Activated T-cell treated with anti-CD3 and anti-CD28 coated beads for 1 hour (primary cell): ENCODE measurements at places on chromosomes 1 and 21.
A peak's percentile ranks its signal among the peaks of the same experiment; 100 is the strongest.

DNA sequence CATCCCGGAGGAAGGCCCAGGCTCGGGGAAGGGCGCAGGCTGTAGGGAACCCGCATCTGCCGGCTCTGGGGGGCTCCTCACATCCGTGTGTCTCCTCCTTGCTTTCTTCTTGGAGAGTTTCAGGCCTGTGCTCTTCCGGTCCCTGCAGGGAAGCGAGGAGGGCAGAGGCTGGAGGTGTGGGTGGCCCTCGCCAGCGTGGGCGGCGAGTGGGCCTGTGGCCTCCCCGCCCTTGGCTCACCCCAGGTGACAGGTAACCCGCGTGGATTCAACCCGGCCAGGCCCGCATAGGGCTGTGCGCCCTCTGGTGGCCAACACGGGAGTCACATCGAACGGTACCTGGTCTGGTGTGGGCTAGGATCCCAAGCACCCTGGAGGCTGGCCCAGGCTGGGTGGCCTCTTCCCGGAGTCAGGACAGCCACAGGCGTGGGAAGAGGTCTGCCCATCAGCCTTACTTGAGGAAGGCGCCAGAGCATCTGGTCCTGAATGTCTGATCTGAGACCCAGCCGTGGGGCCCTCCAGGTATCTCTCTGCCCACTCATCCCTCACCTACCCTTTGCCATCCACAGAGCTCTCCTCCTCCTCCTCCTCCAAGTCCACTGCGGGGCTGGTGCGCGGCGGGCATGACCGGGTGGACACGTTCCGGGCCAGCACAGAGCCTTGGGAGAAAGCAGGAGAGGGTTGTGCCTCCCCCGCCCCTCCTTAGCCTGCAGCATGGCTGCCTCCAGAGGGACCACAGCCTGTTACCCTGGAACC lies 9.6 kb upstream of the TNFRSF25 start:
- peak; percentile 82 for DNase-seq

GRCh38 chr1:194447636-194448035 lies 1261.2 kb upstream of the B3GALT2 start:
- DNase-seq = no peak

DNA sequence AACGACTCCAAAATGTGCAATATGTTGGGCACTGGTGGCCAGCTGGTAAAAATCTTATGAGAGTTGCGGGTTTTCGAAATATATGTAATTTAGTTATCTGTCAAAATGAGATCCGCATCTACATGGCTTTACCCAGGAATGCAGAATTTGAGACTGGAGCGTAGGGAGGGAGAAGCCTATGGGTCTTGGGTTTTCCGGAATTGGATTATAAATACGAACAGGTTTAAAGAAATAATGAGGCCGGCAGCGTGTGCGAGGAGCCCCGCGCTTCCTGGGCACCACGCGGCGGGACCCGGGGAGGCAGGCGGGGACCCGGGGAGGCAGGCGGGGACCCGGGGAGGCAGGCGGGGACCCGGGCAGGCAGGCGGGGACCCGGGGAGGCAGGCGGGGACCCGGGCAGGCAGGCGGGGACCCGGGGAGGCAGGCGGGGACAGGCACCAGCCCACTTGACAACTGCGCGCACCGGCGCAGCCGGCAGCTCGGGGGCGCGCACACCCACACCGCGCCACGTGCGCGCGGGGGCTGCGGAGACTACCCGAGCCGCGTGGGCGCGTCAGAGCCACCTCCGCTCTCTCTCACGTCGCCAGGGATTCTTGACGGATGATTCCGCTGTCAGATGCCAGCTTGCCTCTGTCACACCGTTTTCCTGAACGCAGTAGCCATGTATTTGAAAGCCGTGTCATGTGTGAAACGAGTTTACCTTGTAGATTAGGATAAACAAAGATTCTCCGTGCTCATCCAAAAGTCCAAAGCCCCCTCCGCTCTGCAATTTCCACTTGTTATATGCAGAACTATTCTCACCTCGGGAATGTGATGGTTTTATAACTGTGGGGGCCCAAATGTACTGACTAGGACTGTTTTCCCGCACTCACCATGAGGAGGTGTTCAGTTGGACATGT lies 54.3 kb upstream of the HNRNPU start:
- peak; percentile 56 for DNase-seq

- no peak for DNase-seq
Observed at GRCh38 chr1:7529917-7530316, 241.2 kb upstream of the VAMP3 start.

DNA sequence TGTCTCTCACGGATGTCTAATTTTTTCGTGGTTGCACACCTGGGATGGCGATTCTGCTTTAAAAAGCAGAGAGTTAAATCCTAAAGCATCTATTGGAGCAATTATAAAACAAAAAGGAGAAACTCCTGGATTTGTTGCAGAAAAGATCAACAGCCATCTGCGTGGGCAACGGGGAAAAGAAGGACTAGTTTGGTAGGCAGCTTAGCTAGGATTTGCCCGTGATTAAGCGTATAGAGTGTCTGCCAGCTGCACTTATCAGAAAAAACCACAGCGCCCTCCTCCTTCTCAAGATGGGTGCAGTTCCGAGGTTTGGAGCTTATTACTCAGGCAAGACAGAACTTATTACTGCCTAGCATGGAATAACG lies 526 bp upstream of the SLC25A24 start:
- peak; percentile 21 for DNase-seq

GRCh38 chr1:119554183-119554582 lies 47.2 kb downstream of the HSD3B1 start:
- no peak for DNase-seq

GRCh38 chr1:116474921-116475849 lies 95.6 kb downstream of the CD58 start:
- DNase-seq = no peak

DNA sequence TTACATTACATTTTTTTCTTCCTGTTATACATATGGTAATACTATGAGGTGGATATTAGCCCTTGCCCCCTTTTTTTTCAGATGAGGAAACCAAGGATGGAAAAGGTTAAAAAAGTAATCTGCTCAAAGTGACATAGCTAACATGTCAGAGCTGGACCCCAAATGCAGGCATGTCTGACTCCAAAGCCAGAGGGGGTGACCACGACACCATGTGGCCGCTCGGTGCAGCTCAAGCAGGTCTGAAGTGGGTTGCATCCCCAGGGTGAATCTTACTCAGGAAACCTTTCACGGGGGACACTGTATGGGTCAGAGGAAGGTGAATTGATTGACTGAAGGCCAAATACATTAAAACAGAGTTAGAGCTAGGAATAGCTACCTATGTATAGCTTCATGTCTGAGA lies 34.8 kb downstream of the CD34 start:
- DNase-seq = no peak

DNA sequence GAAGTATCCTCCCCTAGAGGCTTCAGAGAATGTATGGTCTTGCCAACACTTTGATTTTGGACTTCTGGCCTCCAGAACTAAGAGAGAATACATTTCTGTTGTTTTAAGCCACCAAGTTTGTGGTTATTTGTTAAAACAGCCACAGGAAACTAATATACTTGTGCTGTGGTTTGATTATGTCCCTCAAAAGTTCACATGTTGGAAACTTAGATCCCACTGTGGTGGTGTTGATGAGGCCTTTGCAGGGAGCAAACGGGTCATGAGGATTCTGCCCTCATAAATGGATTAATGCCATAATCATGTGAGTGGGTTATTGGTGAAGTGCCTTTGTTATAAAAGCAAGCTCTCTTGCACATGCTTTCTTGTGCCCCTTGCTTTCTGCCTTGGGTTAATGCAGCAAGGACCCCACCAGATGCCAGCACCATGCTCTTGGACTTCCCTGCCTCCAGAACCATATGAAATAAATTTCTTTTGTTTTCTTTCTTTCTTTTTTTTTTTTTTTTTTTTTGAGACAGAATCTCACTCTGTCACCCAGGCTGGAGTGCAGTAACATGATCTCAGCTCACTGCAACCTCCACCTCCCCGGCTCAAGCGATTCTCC lies 157.3 kb downstream of the CLIC6 start:
- DNase-seq = no peak

DNA sequence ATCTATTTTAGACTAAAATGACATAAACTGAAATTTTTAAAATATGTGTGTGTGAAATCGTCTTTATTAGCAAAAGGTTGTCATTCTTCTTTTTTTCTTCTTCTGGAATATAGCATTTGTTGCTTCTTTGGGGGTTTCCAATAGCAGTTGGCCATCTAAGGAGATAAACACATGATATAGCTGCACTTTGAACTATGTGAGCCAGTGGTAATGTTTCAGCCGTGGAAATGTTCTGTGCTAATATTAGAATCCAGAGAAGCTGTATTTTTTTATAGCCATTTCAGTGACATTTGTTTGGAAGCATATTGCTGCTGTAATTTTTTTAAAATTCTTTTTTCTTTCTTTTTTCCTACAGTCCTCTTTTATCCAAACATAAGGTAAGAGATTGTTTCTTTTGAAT lies 75.1 kb downstream of the CNST start:
- DNase-seq = no peak

DNA sequence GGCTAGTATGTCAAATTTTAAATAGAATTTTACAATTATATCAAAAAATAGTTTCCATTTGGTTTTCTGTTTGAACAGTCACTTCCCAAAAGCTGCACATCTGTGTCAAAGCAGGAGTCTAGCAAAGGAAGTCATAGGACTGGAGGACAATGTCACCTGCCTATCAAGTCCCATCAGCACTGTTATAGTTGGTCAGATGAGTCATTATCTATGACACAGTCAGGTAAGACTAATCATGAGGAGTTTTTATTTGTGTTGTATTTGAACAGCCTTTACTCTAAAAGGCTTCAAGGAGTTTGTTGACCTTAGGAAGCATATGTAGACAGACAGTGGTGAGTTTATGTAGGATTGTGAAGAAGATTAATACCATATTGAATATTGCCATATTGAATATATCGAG lies 74.2 kb upstream of the QSOX1 start:
- no peak for DNase-seq

DNA sequence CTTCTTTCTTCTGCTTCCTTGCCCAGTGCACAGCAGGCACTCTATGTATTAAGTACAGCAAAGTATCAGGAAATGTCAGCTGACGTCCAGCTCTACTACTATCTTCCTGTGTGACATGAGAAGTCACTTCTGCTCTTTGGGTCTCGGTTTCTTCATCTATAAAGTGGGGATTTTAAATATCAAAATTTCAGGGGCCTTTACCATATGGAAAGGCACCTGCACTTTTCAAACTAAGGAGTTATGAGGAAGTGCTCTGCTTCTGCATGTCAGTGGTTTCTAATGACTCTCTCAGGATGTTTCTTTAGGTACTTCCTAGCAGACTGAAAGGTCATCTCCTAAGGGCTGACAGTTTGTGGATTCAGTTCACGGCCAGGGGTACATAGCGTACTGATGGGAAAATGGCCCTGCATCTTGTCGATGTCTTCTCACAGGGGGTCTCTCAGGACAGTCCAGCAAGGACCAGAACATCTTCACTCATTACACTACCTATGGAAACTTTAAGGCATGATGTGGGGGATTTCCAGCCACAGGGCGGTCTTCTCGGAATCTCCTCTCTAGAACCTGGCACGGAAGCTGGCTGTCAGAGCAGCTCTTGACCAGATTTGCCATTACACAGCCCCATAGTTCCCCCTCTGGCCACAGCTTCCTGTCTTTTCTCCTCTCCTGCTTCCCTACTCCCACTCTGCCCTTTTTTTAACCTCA lies 42.0 kb upstream of the MTF1 start:
- DNase-seq = no peak

- peak; percentile 85 for DNase-seq
Observed at GRCh38 chr1:154760469-154760933, 109.6 kb downstream of the KCNN3 start.
